ENCODE measurements at places on chromosomes 5 and 9.
A peak's percentile ranks its signal among the peaks of the same experiment; 100 is the strongest.

- no peak for DNase-seq
These were observed 76.7 kb downstream of the ITGA1 start for GRCh38 chr5:52864371-52864770.

GRCh38 chr5:3740546-3741373, 145.1 kb downstream of the IRX1 start:
- DNase-seq, result no peak

DNA sequence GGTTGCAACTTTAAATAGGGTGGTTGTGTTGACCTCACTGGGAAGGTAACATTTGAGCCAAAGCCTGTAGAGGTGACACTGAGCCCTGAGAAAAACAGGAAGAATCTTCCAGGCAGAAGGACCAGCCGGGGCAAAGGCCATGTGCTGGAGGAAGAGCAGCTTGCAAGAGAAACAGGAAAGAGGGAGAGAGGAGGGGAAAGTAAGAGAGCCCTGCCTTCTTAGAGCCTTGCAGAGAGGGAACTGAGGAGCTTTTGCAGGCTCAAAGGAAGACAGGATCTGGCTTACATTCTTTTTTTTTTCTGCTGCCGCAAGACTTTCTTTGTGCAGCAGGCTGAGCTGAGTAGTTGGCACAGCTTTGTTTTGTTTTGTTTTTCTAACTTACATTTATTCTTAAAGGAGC, 17.4 kb downstream of the C9orf153 start:
- peak; percentile 22 for DNase-seq

DNA sequence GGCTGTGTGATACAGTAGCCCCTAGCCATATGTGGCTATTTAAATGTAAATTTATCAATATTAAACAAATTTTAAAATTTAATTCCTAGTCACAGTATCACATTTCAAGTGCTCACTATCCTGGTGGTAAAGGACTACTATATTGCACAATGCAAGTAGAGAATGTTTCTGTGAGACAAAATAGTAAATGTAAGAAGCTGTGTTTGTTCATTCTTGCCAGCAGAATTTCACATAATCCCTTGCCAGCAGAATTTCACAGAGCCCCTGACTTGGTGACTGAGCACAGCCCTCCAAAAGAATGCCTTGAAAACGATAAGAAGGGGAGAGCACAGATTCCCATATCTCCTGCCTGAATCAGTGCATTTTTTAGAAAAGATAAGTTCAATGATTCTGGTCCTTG, 75.9 kb upstream of the SELENOP start:
- no peak for DNase-seq

GRCh38 chr5:72673623-72674022, 142.8 kb upstream of the TNPO1 start:
- no peak for DNase-seq
